ENCODE measurements at places on chromosomes 11 and 22.

DNA sequence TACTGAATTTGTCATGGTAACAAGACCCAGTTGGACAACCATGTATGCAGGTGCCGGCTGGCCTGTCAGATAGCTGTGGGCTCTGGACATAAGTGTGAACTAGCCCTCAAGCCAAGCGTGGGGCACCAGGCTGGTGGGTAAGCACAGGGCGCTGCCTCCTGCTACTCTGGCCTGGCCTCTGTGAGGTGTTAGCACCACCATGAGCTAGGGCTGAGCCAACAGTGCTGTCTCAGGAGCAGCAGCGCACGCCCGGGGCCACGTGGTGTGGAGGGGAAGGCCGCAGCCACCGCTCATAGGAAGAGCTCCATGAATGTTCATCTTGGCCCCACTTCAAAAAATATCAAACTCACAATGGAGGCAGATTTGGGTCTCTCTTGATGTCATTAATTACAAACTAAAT is 35.3 kb upstream of the GNB1L start:
- no peak for DNase-seq

DNA sequence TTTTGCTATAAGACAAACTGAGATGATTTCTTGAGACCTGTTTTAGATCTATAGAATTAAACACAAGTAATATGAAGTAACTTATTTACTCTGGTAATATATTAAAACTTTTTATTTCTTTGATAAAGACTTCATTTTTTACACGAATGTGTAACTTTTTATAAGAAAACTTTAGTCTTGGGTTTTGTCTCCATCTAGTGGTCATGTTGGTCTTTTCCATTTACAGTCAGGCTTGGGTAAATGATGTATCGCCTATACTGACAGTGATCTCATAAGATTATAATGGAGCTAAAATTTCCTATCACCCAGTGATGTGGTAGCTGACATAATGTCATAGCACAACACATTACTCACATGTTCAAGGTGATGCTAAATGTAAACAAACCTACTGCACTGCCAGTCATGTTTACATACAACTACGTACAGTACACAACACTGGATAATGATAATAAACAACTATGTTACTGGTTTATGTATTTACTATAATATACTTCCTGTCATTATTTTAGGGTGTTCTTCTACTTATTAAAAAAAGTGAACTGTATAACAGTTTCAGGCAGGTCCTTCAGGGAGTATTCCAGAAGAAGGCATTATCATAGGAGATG is 7.5 kb upstream of the C11orf97 start:
- no peak for DNase-seq

- DNase-seq = no peak
These were observed 97.4 kb downstream of the NTM start for GRCh38 chr11:131467645-131468394.

DNA sequence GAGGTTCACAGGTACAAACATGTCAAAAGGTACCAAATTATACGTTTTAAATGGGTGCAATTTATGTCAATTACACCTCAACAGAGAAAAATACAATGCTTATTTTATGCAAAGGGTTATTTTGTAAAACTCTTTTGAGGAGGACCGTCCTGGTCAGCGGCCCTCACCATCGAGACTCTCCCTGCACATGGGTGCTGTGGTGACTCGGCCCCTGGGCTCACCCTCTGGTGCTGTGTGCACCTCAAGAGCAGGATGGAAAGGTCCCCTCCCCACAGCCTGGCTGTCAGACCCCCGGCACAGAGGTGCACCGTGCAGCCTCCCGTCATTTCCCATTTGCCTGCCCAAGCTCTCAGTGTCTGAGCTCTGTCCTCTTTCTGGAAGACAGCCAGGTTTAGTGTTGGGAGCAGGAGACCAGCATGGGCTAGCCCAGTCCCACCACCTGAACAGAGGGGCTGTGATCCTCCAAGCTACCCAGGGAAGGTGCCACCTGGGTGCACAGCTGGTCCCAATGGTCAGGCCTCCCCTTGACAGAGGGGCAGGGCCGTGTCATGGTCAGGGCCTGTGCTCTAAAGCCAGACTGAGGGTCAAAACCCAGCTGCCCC is 41.8 kb upstream of the PRODH start:
- no peak for DNase-seq

- DNase-seq = no peak
These were observed 32.0 kb downstream of the APLP2 start for GRCh38 chr11:130101661-130102060.

DNA sequence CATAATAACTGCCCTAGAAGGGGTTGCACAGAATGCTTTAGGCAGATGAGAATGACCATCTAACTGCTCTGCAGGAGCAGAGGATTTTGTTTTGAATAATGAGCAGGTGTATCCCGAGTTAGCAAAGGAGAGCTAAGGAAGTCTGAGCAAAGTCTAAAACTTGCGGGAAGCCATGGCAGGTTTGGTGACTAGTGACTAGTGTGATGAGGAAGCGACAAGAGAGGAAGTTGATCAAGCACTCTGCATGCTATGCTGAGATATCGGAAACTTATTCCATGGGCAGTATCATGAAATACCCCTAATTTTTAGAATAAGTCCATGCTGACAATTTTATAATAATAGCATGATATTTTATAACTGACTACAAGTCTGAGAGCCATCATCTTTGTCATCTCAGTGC is 12.9 kb downstream of the OLFML1 start:
- DNase-seq = no peak

- no peak for DNase-seq
These were observed 18.0 kb downstream of the FLRT1 start for GRCh38 chr11:64053699-64054098.

DNA sequence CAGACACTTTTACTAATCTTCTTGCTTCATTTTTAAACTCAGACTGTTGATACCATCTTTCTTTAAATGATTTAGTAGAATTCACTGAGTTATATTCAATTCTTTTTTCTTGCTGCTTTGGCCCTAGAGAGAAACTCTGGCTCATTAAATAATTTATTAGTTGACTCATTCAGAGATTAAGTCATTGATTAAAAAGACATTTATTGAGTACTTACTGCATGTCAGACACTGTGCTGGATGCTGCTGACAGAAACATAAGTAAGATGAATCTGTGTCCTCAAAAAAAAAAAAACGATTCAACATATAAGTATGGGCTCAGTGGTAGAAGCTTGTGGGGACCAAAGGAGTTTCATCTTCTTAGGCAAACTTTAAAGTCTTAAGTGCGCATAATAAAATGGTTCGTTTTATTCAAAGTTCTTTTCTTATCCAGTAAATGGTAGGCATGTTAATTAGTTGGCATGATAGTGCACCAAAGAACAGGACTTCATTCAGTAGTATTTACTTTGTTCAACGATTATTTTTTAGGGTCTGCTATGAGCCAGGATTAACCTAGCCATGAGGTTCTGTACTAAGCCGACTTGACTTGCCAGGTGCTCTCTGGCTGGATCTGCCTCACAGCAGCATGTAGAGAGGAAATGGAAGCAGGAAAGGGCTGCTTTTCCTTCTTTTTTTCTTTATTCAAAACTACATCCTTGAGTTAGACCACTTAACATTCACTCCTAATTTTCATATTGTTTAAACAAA is 281.0 kb upstream of the CTSC start:
- peak; percentile 7 for DNase-seq

DNA sequence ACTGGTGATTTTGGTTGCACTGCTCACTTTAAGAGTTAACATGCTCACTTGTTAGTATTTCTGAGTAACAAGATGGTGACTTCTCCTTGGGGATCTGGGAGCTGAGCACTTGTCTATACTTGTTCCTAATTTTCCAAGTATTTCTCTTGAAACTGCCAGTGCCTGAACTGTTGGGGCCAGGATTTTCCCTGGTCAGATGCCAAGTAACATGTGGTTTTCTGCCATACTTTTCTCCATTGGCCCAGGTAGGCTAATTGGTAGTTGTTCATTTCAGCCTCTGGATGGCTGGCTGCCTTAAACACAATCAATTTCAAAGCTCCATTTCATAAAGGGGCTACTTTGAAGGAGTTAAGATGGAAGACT is 35.0 kb downstream of the RNF141 start:
- no peak for DNase-seq

DNA sequence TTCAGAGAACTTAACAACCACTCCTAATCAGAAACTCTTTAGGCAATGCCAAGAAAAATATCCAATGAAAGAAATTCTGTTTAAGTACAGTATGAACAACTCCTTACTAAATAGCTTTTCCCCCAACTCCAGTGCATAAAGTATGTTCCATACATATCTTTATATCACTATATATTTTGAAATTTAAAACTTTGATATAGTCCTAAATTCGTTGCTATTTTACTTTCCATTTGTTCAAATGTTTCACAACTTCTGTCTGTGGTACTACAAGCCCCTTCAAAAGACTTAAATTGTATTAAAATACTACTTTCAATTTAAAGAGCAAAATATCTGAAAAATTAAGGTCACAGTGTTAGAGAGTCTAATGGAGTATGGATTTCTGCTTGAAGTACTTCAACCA is 52.6 kb downstream of the STK33 start:
- DNase-seq = no peak

- no peak for DNase-seq
These were observed 8.9 kb downstream of the TPST2 start for GRCh38 chr22:26581026-26581425.

- no peak for DNase-seq
These were observed at the start of gene KLHL22 for GRCh38 chr22:20494978-20495860. Gene KLHL22, minus strand, starts transcription at chr22:20495795. Its CDS starts 6,584 bp downstream, at chr22:20489211.

DNA sequence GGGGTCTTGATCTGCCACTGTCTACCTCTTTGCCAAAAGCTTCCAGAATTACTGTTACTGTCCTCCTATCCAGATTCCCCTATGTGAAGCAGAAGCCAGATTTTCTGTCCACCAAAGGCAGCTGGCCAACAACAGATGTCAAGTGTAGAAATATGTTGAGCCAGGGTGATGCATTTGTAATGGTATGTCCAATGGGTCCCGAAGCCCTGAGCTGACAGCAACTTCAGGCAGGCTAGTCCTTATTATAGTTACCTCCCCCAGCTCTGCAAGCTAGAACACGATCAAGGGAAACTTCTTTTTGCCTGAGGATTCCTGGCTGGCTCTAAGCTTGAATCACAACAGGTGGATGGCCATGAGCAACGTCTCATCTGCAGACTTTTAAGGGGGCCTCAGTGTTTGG is 10.2 kb downstream of the PAMR1 start:
- no peak for DNase-seq

DNA sequence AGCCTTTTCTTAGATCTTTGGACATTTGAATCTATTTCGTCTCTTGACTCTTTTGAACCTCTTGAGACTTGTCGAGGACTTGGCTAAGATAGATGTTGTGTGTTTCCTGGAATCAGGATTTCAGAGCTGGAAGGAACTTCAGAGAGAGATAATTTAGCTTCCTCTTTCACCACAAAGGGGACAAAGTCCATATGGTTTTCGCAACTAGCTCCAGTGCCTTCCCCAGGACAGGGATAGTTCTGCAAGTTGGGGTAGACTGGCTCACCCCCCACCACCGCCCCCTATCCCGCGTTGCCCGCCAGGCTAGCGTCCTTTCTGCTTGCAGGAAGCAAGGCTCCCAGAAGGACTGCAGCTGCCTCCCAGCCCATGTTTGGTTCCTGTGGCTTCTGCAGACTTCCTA is 75.7 kb upstream of the MYO18B start:
- DNase-seq = no peak

DNA sequence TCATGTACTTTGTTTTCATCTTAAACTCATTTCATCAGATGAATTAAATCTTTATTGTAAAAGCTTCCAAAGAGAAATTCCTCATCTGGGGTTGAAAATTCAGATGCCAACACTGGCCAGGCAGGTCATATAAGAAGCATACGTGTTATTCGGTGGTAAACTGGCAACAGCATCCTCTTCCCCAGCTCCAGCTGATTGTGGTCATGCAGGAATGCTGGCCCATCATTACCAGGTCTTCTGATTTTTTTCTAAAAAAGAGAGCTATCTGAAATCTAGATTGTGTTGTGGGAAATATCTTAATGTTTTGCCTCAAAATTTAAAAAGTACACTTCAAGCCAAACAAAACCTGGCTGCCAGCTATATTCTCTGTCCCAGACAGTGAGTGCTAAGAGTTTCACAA is 53.6 kb downstream of the ARFGAP2 start:
- DNase-seq = no peak

DNA sequence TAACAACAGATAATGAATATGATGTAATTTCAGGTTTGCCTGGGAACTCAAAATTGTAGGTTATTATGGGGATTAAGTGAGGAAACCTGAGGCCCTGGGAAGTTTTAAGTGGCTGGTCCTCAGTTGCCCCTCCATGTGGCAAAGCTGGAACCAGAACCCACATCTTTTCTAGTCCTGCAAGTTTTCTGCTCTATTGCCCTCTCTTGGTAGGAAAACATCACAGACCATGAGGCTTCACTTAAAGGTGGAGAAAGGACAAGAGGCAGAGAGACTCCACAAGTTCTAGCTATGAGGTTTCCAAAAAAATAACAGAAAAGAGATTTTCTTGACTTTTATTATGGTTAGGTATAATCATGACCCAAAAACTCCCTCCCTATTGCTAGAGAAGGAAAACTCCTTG is 115.5 kb upstream of the DDI1 start:
- DNase-seq = no peak

GRCh38 chr11:42085736-42086135 is 626.3 kb upstream of the LRRC4C start:
- DNase-seq = no peak

- no peak for DNase-seq
These were observed 129.1 kb downstream of the EHF start for GRCh38 chr11:34749666-34750659.

DNA sequence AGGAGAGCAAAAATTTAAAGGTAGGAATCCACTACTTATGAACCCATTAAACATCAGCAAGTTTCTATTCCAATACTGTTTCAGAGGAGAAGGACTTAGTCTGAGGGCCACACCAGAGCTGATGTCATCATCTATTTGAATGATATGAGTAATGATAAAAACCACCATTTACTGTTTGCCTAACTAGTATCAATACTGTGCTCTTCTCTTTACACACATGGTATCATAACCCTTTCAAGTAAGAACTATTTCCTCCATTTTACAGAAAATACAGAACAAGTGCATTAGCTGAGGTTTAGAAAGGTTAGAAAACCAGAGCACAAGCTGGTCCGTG is 651.3 kb upstream of the KIRREL3 start:
- no peak for DNase-seq

GRCh38 chr22:42684462-42685195 is 35.4 kb upstream of the CYB5R3 start:
- no peak for DNase-seq

DNA sequence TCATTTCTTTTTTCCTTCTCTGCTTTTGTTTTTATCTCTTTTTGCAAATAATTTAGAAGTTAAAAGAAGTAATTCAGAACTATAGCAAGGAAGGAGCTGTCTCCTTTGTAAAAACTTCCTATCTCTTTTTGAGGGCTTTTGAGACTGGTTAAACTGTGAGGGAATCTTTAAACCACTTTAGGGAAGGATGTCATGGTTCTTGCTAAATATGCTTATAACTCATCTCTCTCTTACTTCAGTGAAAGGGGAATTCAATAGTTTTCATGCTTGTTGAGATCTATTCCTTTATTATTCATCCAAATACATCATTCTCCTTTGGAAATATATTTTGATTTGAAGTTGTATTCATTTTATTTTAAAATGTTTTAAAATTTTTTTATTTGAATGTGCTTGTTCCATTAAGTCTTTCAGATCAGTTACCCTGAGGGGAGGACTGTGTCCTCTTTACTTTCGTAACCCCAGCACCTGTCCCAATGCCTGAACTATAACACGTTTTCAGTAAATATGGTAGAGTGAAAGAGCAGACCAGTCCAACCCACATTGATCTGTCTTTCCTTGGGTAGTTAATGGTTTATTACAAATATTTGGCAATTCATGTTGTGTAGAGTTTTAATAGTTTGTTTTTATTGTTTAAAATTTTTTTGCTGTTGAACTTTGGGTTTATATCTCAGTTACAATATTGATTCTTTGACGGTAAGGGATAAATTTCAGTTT is 27.5 kb downstream of the AMOTL1 start:
- no peak for DNase-seq

GRCh38 chr11:90223248-90223585 is 368 bp upstream of the CHORDC1 start:
- no peak for DNase-seq
